ENCODE measurements at places on chromosomes 6 and 20.

DNA sequence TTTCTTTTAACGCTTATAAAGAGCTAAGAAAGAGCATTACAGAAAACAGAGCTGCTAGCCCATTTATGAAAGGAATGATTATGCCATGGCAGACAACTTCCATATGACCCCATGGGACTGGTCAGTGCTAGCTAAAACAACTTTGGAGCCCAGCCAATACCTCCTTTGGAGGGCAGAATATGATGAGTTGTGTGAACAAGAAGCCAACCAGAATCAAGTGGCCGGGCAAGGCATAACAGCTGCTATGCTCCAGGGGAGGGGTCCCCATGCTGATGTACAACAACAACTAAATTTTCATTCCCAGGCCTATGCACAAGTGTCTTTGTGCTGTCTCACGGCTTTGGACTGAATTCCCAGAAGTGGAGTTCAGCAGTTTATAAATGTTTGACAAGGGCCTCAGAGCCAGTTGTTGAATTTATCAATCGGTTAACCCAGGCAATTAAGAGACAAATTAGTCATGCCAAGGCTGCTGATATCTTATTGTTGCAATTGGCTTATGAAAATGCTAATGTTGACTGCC is 65.0 kb upstream of the ASCC3 start:
- DNase-seq: no peak

DNA sequence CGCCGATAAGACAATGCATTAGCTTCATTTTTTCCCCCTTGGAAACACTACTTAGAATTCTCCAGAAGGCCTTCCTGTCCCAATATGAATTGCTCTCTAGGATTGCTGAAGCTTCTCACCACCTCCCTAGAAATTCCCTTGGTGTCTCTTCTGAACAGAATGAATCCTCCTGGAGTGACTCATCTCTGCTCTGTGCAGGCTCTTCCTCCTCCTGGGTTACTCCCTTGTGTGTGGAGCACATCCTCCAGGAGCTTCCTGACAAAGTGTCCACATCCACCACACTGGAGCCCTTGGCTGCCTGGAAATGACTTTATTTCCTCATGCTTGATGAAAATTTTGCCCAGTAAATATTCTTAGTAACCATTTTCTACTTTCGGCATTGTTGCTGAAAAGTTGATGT is 54.4 kb downstream of the DTNBP1 start:
- DNase-seq: peak; percentile 91

DNA sequence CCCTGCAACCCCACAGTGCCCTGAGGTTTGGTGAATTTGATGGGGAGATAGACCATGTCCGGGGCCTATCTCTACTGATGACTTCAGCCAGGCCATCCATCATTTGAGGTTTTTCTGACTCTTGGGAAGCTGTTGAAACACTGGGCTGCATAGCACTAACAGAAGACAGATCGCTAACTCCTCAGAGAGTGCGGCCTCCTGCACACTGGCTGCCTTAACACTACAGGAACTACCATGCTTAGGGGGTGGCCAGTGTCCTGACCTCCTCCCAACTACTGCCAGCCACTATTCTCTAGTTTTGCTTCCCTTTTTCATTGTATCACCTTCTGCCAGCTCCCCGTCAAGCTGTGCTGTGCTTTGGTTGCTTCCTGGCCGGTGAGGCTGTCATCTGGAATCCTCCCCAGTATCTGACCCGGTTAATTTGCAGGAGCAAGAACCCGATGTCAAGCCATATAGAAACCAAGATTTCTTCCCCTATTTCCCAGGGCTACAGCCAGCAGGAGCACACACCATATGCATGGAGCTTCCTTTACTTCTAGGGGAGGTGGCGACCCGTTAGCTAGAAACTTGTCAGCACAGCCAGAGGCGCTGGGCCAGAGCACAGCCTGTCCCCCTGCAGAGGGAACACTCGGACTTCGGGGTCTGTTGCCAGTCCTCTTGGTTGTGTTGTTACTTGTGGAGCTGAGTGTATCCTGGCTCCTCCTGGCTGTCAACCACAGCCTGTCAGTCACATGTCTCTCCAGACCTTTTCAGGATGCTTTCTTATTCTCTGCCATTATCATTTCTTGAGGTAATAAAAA is 57.3 kb upstream of the TRAF3IP2 start:
- DNase-seq: peak; percentile 38

- no peak for DNase-seq
Observed at GRCh38 chr6:31979238-31979898, 2.5 kb upstream of the C4A start.

DNA sequence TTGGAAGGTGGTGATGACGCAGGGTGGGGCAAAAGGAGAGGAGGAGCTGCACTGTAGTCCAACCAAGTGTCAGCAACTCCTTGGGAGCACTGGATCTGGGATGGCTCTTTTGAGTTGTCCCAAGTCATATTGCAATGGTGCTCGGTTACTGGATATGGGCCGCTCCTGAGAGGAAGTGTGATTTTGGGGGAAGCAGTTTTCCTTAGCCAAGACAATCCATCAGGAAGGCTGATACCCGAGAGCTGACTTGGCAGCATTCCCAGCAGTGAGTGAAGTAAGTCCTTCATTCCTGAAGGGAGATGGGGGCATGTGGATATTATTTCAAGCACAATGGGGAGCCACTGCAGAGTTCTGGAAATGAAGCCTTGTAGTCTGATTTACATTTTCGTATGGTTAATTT is 354.1 kb downstream of the RFPL4B start:
- DNase-seq: peak; percentile 39

DNA sequence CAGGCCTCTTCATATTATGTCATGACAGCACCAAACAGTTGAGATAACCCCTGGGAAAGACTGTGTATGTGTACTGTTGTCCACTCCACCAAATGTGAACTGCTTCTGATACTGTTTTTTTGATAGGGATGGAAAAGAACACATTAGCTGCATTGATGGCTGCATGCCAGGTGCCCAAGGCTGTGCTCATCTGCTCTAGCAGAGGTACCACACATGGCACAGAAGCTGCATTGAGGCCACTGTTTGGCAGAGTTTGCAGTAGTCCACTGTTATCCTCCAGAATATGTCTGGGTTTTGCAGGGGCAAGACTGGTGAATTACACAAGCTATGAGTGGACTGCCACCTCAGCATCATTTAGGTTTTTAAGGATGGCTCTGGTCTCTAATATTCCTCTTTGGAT is 28.2 kb upstream of the ELMO2 start:
- DNase-seq: no peak

GRCh38 chr6:88785478-88785877 is 177.9 kb downstream of the RNGTT start:
- DNase-seq: peak; percentile 10

DNA sequence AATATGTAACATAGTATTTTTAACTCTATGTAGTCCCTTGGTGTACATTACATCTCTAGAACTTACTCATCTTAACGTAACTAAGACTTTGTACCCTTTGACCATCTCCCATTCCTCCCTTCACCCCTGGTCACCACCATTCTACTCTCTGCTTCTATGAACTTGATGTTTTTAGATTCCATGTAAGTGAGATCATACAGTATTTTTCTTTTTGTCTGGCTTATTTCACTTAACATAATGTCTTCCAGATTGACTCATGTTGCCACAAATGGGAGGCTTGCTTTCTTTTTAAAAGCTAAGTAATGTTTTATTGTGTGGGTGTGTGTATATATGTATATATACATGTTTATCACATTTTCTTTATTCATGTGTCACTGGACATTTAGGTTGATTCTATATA is 55.8 kb downstream of the TMEM200A start:
- DNase-seq: peak; percentile 88

GRCh38 chr6:14716499-14717146 is 529.2 kb upstream of the JARID2 start:
- no peak for DNase-seq

- DNase-seq: peak; percentile 28
Observed at GRCh38 chr20:14617123-14617522, 279.7 kb upstream of the FLRT3 start.

DNA sequence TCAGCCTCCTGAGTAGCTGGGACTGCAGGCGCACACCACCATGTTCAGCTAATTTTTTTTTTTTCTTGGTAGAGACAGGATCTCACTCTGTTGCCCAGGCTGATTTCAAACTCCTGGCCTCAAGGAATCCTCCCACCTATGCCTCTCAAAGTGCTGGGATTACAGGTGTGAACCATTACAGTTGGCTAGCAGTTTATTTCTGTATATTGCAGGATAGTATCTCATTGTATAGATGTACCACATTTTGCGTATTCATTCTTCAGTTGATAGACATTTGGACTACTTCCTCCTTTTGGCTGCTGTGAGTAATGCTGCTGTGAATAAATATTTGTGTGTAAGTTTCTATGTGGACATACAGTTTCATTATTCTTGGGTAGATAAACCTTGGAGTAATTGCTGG is 32.9 kb downstream of the ASXL1 start:
- DNase-seq: no peak

- no peak for DNase-seq
Observed at GRCh38 chr6:37528541-37528940, 28.8 kb upstream of the CCDC167 start.

- no peak for DNase-seq
Observed at GRCh38 chr6:131054392-131055250, 8.4 kb downstream of the EPB41L2 start.

GRCh38 chr6:72238021-72238420 is 351.7 kb downstream of the RIMS1 start:
- DNase-seq: no peak

- DNase-seq: peak; percentile 57
Observed at GRCh38 chr6:19333936-19334335, 503.2 kb upstream of the ID4 start.

GRCh38 chr6:34926655-34927054 is 37.6 kb downstream of the ANKS1A start:
- peak; percentile 60 for DNase-seq

GRCh38 chr20:53845980-53846379 is 224.4 kb downstream of the BCAS1 start:
- DNase-seq: no peak

DNA sequence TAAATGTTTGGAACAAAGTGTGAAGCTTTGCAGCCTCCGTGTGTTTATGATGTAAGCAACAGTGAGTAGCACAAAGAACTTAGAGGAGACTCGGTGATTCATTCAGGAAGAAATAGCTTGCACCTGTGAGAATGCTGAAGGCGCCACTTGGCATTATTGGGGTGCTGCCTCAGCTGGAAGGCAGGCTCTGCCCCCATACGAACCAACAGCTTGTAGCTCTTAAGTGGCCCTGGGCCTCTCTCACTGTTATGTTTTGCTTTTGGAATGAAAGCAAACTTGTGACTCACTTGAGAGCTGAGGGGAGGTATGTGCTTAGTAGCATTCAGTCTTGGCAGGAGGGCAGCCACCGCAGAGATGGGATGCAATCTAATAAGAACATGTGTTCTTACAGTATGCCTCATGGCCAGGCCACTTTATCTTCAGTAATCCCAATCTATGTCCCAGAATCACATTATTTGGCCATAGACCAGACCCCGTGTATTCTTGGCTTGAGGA is 310.7 kb downstream of the EYA4 start:
- peak; percentile 98 for DNase-seq

GRCh38 chr20:62601172-62601571 is 41.1 kb upstream of the SLCO4A1 start:
- no peak for DNase-seq

GRCh38 chr6:41358503-41358902 is 23.1 kb downstream of the NCR2 start:
- DNase-seq: no peak

GRCh38 chr6:128525406-128525805 is 5.0 kb upstream of the PTPRK start:
- no peak for DNase-seq

DNA sequence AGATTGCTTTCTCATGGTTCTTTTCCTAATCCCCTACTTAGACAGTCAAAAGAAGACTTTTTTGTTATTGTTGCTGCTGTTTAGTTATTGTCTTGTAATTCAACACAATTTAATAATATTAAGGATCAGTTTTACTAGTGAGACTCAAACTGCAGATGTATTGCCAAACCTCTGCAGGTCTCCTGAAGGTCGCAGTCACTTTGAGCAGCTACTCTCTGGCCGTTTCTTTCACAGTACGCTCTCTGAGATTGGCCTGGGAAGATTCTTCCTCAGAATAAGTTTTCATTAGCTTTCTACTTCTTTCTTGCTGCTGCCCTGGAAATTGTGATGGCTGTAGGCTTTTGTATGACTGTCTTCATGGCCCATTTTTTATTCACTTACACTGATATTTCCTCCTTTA is 930.8 kb downstream of the QKI start:
- no peak for DNase-seq

DNA sequence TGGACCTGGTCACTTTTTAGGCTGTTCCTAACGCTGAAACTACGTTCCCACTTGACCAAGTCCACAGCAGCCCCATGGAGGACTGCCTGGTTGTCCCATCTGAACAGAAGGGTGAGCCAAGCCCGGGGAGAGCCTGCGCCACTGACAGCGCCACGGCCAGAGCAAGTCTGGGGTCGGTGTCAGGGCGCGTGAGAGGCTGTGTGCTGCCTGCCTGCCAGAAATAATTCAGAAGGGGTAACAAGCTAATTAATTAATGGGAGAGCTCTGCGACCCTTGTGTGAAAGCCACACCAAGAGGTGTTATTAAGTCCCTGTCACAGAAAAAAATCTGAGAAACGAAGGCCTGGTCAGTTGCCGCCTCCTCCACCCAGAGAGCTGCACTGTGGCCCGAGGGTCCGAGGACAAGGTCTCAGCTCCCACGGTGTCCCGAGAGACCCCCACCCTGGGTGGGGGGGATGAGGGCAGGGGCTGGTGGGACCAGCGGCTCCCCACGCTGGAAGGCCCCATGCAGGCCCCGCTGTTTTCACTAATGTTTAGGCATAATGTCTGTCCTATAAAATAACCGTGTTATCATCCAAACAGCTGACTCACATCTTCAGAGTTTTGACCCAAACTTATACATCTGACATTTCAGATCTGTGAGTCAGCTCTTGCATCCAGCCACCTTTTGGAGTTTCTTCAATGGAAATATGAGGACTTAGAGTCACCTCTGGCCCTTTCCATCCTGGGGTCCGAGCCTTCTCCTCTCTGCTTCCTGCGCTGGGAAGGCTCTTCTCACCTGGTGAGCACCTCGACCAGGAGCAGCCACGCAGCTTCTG is 58.5 kb downstream of the DLL1 start:
- peak; percentile 12 for DNase-seq

DNA sequence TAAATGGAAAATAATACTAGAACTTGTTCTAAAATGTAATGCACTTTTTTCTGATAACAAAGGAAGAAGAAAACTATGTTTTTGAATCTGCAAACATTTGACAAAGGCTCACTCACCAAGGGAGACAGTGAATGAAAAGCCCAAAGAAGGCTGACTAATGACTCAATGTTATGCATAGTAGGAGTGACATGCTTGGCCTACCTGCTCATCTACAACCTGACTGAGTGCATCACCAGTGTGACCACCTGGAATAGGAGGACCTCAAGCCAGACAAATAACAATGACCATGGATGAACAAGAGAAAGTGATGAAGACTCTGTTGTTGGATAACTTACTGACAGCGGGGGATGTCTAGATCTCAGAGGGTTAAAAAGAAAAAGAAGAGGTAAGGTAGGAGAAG is 157.2 kb downstream of the SIM1 start:
- DNase-seq: no peak

Data from fibroblast of mammary gland (primary cell).